ENCODE measurements at places on chromosomes 6 and 20.
A peak's percentile ranks its signal among the peaks of the same experiment; 100 is the strongest.

- DNase-seq = no peak
These were observed 86.6 kb downstream of the HFE start for GRCh38 chr6:26173836-26174145.

- no peak for DNase-seq
These were observed 9.1 kb downstream of the FILIP1 start for GRCh38 chr6:75484535-75484934.

DNA sequence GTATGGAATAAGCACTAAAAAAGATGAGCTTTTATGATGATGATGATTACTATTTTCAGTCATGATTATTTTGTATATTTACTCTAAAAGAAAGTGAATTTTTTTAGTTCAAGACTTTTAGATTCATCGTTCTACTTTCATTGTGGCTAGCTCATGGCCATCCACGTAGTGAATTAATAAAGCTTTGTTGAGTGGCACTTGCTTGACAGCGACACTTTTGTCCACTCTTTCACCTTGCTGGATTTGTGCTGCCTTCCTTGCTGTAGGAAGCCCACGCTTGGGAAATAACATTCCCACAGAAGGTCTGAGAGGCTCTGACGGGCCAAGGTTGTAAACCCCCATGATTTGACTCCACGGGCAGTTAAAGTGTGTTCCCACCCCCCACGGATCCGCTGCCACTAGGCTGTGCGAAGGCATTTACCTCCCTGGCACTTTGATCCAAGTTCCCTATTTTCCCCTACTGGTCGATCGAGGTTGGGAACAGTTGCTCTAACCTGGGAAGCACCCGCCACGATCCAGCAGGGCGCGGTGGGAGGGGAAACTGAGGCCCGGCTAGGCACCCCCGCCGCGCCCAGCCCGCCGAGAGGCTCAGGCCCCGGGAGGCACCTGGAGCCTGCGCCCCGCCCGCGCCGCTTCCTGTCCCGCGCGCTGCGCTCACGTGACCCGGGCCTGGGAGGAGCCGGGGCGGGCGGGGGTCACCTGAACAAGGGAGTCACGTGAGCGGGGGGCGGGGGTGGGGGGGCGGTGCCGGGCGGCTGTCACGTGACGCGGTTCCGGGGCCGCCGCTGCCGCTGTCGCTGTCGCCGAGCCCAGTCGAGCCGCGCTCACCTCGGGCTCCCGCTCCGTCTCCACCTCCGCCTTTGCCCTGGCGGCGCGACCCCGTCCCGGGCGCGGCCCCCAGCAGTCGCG, at the start of gene IGF2R:
Gene IGF2R (plus strand): TSS at position 788 of the 909 bp plus-strand sequence. CDS start 165 bp downstream, outside the sequence.
- peak; percentile 90 for DNase-seq

DNA sequence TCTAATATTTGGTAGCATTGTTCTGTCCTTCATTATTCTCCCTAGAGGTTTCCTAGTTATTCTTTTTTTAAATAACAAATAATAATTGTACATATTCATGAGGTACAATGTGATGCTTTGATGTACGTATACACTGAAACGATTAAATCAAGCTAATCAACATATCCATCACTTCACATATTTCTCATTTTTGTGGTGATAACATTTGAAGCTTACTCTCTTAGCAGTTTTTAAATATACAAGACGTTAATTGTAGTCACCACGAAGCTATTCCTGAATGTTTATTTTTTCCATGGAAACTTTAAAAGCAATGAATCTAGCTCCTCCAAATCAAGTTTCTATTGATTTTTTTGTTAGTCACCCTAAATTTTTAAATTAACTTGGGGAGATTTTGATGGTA, 116.5 kb upstream of the PRND start:
- no peak for DNase-seq

GRCh38 chr6:125099211-125100073, 54.1 kb upstream of the TPD52L1 start:
- no peak for DNase-seq

GRCh38 chr20:45347297-45347935, 808 bp downstream of the SDC4 start:
- DNase-seq = no peak

DNA sequence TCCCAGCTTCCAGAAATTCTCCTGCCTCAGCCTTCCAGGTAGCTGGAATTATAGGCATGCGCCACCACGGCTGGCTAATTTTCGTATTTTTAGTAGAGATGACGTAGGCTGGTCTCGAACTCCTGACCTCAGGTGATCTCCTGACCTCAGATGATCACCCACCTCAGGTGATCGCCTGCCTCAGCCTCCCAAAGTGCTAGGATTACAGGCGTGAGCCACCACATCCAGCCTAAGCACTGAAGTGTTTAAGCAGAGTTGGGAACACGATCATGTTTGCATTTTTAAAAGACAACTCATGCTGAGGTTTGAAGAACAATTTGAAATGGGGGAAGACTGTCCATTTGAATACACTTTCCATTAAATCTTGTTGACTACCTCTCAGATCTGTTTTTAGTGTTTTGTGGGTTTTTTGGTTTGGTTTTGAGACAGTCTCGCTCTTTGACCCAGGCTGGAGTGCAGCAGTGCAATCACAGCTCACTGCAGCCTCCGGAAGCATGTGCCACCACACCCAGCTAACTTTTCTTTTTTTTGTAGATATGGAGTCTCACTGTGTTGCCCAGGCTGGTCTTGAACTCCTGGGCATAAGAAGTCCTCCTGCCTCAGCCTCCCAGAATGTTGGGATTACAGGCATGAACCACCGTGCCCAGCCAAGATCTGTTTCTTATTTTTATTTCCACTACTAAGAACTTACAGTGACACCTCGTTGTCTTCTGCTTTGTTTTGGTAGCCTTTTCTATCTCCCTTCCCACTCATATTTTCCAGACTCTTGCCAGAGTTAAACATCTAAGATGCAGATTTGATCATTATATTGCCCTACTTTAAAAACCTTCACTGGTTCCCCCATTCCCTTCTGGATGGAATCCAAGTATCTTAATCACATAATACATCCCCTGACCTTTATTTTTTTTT, 5.5 kb downstream of the CASP8AP2 start:
- no peak for DNase-seq

DNA sequence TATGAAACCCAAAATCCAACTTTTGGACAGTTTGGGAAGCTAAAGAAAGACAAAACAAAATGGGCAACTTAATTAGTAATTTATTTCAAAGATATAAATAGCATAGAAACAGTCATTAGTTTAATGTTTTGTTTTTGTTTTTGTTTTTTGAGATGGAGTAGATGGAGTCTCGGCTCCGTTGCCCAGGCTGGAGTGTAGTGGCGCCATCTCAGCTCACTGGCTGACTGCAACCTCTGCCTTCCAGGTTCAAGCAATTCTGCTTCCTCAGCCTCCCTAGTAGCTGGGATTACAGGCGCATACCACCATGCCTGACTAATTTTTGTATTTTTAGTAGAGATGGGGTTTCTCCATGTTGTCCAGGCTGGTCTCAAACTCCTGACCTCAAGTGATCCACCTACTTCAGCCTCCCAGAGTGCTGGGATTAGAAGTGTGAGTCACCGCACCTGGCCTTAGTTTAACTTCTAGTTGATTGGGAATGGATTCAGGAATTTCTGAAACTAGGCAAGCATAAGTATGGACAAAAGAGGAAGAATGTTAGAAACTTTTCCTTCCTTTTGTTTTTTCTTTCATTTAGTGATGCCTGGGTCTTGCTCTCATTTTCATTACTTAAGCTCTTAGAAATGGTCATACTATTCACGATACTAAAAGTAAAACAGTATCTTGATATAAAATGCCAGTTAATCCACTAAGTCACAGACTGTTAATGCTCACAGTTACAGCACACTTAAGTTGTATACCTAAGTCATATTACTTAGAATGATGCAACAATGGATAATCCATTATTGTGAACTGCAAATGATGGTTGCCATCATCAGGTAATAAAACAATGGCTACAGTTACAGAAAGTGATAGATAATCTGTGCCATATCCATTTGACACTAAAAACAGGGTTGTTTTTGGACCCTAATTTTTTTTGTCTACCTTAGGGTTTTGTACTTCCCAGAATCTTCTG, 8.2 kb downstream of the SENP6 start:
- DNase-seq = no peak

- no peak for DNase-seq
These were observed 36.9 kb upstream of the SYNCRIP start for GRCh38 chr6:85679445-85680123.

DNA sequence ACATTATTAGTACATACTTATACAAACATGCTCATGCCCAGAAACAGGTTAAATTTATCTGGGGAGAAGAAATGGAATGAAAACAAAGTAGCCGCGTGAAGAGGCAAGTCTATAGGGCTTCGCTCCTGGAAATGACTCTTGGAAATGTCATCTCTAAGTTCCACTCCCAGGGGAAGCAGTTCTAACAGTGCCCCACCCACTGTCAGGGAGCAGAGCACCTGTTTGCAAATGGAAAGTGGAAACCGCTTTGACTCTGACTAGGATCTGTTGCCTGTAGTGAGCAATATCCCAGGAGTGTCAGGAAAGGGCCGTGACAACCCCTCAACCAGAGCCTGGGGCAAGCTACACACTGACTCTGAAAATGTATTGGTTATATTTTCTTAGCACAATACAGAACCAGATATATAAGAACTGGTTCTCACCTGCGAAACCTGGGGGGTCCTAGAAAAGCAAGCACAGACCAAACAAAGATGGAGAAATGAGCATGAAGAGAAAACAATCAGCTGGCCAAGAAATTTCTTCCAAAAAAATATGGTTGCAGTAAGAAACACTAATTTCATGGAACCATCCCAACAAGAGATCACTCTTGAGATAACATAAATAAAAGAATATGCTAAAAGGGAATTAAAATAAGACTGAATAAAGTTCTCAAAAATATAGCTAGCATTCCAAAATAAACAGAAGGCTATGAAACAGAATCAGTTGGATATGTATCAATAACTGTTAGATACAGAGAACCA, 47.5 kb upstream of the CRISP1 start:
- DNase-seq = no peak

GRCh38 chr20:44219170-44219730, 8.7 kb upstream of the OSER1 start:
- DNase-seq = no peak

DNA sequence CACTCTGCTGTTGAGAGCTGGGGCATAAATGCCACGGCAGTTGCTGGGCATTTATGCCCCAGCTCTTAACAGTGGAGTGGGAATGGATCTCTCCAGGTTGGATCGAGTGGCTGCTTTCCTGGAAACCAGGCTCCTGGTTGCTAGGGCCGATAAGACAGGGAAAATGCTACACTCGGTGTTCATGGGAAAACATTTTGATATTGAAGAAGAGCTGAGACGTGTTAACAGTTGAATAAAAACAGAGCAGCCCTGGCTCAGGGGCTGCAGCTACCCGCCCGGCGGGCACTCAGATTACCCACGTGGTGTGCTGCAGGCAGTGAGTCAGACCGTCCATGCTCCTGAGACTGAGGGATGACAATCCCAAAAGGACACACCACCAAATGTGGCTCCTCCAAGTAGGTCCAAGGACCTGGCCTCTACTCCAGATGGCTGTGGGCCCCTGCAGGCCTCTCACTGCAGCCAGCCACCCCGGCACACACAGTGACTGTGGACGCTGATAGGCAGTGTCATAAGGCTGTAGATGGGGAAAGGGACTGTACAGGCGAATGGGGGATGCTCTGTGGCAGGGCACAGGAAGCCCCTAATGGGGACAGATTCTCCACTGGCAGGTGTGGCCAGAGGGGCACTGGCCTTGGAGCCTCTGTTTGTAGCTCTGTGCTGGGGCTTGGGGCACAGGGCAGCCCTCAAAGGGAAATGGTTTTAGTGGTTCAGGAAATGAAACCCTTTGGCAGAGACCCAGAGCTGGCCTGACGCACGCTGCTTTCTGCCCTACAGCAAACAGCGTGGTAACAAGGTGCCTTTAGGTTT, 237.8 kb downstream of the LY86 start:
- no peak for DNase-seq

- DNase-seq = no peak
These were observed 182.7 kb downstream of the TAF4 start for GRCh38 chr20:61882716-61883615.

- DNase-seq = no peak
These were observed 68.4 kb upstream of the NOX3 start for GRCh38 chr6:155523821-155524651.

DNA sequence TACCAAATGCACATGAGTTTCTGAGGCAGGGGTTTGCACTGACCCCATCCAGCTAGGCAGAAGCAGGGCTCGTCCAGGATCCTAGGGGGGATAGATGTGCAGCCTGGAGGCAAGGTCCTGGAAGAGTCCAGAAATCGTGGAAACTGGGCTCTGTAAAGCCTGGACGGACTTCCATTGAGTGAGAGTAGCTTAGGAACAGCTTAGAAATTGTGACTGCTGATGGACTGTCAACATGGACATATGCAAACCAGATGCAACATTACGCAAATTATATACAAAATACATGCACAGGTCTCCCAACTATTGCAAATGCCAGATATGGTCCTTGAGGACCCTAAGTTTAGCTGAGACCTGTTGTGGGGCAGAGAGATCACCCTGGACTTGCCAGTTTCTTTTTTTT, 4.8 kb upstream of the EMILIN3 start:
- no peak for DNase-seq

DNA sequence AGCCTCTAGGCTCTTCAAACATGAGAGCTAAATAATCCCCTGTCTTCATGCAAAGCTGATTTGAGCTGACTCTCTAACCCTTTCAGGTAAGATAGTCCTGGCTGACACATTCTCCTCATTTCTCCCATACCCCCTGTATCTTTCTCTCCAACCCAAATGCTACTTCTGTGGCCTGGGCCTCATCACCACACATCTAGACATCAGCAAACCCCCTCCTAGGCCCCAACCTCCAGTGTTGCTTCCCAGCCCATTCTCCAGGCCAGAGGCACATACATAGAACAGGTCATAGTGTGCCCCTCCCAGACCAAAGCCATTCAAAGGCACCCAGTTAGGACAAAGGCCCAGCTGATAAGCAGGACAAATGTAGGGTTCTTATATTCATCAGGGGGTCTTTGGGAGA, 84.9 kb downstream of the ANKRD60 start:
- no peak for DNase-seq

GRCh38 chr6:140478631-140479030, 1104.2 kb upstream of the CITED2 start:
- no peak for DNase-seq

DNA sequence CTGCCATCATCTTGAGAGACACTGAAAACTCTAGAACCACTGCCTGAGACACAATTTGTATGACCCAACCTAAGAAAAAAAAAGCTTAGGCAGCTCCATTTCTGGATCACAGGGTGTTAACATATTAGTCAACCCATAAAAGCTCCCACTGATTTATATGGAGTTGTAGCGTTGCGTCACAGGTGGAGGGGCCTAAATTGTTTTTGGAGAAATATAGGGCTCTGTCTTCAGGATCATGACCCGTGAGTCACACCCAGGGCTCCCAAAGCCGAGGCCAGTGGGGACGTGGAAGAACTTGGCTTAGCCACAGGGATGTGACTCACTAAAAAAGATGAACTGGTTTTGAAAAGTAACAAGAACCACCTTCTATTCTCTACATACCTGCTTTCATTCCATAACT, 116.5 kb upstream of the BMP2 start:
- DNase-seq = no peak

DNA sequence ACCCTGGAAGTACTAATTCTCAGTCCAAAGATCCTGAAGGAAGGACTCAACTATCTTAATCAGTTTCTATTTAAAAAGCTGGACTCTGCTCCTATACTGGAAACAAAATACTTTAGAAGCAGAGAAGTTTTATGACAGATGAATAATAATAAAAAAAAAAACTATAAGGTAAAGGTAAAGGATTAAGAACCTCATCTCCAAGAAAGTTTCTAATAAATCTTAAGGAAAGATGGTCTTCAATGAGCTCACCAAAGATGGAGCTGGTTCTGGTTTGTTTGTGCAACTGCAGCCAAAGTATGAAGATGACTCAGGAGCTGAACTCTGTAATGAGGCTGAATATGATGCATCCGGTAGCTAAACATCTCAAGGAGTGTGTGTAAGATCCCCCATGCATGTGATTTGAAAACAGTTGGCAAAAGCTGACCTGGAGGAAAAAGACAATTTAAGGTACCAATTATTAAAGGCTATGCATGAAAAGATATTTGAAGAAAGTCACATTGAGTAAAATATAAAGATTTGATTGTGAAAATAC, 25.2 kb downstream of the MED23 start:
- no peak for DNase-seq
